Iris pigment epithelial cell (primary cell): ENCODE measurements at places on chromosomes 7 and 10.

- no peak for DNase-seq
These were observed 71.4 kb downstream of the ITGB8 start for GRCh38 chr7:20401861-20402746.

GRCh38 chr10:7409045-7409731, 1.6 kb downstream of the SFMBT2 start:
- DNase-seq, result no peak

- DNase-seq, result no peak
These were observed 16.1 kb upstream of the ABCC2 start for GRCh38 chr10:99766302-99766681.

DNA sequence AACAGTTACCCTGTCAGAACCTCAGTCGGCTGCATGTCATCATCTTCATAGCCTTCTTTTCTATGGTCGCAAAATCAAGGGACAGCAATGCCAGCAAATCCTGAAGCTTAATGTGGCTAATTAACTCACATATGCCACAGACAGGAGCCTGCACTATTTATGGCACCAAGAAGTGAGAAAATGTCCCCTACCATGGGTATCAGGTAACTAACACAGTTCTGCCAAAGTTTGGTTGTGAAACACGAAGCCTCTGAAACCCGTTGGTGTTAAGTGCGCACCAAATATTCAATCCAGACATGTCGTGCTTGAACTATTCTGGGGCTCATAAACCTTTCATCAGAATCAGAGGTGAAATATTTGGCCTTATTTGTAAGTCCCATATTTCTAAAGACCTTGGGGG, 63.3 kb downstream of the EVX1 start:
- DNase-seq, result no peak

GRCh38 chr7:117480978-117481377, 1.2 kb downstream of the CFTR start:
- no peak for DNase-seq

DNA sequence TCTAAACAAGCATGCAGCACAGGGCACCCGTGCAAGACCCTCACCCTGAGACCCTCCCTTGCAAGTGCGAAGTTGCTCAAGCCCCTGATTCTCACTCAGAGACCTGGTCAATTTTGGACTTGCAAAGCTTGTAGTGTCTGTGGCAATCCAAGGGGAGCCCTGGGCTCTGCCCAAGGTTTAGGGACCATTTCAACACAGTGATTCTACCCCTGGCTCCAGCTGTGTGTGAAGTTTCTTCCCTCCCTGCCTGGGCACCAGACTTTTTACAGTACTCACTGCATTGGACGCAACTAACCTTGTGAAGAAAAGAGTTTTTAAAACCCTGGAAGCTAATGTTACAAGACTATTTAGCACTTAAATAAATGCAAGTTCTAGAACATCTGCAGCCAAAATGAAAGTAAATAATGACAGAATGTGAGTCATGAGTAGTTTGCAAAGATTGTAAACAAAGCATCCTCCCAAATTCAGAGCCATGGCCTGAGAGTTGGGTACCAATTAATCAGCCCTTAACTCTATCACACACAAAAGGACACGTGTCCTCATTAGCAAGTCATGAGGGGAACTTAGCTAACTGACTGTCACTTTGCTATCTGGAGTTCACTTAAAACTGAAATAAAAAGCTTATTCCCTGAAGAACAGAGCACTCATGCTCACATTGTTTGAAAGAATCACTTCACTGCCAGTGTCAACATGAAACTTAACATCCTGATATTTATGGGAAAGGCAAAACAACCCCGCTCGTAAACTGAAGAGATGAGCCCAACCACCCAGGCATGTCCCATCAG, 48.1 kb downstream of the RGS10 start:
- peak; percentile 42 for DNase-seq

GRCh38 chr7:155844526-155844925, 32.3 kb upstream of the SHH start:
- DNase-seq, result no peak

DNA sequence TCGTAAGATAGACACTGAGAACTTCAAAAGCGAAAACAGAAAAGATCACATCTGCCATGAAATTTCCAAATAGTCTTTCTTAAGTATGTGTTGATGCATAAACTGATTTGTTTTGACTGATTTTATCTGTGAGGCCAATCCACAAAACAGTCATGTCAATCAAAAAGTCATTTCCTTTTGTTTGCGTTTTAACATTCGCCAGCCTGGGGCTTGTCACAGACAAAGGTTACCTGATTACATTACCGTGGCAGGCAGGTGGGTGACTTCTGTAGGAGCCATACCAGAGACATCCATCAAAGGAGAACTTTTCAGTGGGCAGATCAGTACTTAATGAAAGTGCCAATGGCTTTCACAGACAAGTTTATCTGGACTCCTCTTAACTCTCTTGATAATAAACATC, 45.5 kb upstream of the BET1 start:
- DNase-seq, result no peak

- DNase-seq, result peak; percentile 12
These were observed 10.2 kb downstream of the KLF14 start for GRCh38 chr7:130723784-130724183.

DNA sequence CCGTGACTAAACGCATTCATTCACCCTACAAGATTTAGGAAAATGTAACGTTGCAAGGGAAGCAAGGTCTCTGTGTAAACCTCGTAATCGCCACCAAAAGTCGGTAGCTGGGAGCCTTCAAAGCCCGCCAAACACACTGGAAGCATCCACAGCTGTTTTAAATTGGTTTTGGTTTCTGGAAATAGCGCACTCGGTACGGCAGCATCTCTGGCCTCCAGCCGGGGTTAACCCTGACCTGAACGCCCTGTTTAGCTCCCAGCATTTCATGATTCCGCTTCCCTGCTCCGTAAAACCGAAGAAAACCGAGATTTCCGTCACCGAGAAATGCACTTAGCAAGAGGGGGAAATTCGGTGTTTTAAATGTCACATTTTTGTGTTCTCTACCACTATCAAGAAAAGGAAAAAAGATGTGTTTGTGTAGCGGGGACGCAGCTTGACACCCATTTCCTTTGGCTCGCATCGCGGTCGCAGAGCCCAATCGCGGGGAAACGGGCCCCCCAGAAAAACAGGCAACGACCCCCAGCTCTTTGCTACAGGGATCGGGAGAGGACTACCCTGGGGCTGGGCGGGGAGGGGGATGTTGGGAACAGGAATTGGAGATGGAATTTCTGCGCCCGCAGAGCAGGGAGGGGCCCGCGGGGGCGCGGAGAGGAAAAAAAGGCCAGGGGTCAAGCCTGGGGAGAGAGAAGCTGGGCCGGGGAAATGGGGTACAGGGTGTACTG, 646 bp downstream of the SGCE start:
- peak; percentile 42 for DNase-seq

DNA sequence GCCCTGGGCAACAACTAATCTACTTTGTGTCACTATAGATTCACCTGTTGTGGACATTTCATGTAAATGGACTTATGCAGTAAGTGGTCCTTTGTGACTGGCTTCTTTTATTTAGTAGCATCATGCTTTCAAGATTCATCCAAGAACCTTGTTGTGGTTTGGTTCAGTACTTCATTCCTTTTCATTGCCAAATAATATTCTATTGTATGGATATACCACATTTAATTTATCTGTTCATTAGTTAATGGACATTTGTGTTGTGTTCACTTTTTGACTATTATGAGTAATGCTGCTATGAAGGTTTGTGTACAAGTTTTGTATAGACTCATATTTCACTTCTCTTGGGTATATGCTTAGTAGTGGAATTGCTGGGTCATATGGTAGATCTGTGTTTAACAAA, 27.8 kb downstream of the BPGM start:
- no peak for DNase-seq

DNA sequence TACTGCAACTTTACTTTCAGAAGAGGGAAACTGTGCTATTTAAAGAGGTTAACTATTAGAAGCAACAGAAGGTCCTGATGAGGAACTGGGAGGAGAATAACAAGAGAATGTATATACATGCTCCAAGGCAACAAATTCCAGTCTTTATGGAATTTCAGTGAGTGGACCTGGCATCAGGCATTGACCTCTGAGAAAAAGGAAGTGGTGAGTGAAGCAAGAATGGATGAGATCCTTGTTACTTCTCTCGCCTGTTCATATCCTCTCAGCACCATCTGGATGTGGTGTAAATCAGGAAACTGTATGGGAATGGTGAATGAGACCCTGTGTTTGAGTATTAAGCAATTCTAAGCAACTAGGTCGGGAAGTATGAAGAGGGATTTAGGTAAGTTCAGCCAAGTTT, 30.3 kb upstream of the KBTBD2 start:
- peak; percentile 59 for DNase-seq

GRCh38 chr7:14807507-14807906, 95.0 kb downstream of the DGKB start:
- DNase-seq, result no peak
